ENCODE measurements at places on chromosomes 1 and 21.

GRCh38 chr1:39685071-39685470, 6.2 kb downstream of the HPCAL4 start:
- DNase-seq, result no peak

GRCh38 chr21:46216132-46216747, 12.3 kb downstream of the LSS start:
- no peak for DNase-seq

GRCh38 chr1:116986421-116987255, 14.9 kb upstream of the CD101 start:
- DNase-seq, result no peak

DNA sequence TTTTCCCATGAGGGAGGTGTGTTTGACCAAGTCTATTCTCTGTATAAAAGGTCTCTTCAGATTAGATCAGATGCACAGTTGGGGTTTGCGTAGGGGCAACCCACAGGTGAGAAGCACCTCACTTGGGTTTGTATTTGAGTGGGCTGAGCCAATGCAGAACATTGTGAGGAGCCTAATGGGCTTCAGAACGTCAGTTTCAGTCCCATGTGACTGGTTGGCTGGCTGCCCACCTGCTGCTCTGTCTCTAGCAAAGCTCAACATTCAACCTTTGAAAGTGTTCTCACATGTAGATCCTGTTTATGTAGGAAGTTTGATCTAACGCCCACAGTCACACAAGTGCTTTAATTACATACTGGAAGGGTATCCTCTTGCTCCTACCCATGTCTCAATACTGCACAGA, 105.5 kb downstream of the FASLG start:
- no peak for DNase-seq

GRCh38 chr1:187763976-187764375, 935.2 kb downstream of the PLA2G4A start:
- no peak for DNase-seq

DNA sequence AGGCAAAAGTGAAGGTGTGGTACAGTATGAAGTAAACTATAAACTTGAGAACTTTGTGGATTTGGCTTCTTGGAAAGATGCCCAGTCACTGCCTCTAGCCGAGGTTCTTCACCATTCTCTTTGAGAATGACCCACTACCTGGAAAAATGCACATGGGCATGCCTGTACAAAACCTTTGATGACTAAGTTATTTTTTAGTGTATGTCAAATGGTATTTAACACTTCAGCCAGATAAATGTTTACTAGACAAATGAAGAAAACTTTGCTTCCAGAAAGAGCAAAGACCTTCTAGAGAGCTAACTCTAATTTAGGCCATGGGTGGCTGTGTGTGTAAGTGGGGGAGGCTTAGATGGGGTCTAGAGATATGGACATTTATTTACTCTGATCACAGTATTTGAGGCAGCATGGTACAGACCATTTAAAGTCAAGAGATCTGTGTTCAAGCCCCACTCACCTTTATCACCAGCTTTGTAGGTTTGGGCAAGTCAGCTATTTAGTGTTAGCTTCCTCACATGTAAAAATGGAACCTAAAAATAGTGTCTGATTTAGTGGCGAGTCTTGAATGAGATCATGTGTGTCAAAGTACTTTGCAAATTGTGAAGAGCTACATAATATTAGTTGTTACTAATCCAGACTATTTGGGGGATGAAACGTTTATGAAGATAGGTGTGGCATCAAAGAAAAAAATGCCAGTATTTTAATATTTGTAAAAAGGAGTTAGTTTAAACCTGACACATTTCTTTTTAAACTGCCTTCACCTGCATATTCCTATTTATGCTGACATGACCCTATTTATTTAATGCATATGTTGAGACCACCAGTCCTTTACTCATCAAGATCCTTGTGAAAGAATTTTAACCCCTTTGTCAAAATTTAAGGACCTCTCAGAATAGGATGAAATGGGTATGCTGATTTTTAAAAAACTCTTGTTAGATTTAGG, 20.2 kb downstream of the NFYC start:
- DNase-seq, result no peak

DNA sequence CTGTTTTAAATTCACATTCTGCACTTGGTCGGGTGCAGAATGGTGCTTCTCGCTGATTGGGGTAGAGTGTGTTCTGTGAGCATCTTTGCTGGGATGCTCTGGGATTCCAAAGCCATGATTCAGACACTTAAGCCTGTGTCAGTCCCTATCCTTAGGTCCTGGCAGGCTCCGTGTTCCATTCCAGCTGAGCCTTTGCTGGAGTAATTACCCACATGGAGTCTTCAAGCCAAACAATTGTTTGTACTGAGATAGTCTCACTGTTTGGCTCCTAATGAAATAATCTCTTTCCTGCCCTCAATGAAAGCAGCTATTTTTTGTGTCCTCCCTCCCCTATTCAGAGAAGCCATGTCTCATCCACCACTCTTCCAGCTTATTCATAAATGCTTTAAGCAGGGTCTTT, 18.7 kb downstream of the SMAP2 start:
- no peak for DNase-seq

- no peak for DNase-seq
These were observed 131.2 kb upstream of the UBE2U start for GRCh38 chr1:64072089-64072793.

DNA sequence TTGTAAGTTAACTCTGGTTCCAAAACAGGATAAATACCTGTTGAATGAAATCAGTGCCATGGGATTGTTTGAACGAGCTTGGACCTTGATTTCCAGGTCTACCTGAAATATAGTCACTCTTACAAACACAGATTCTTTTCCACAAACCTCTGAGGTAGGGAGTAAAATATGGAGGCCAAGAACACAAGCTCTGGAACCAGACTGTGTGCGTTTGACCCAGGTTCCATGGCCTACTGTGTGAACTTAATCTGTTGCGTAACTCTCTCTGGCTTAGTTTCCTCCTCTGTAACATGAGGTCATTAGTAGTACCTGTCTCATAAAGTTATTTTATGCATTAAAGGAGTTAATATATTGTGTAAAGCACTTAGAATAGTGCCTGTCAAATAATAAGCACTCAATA, 25.1 kb downstream of the DENND2D start:
- no peak for DNase-seq

- DNase-seq, result no peak
These were observed 69.7 kb downstream of the LRRN2 start for GRCh38 chr1:204615881-204616280.
